Caki2 (cell line): ENCODE measurements at places on chromosomes 7 and 10.

DNA sequence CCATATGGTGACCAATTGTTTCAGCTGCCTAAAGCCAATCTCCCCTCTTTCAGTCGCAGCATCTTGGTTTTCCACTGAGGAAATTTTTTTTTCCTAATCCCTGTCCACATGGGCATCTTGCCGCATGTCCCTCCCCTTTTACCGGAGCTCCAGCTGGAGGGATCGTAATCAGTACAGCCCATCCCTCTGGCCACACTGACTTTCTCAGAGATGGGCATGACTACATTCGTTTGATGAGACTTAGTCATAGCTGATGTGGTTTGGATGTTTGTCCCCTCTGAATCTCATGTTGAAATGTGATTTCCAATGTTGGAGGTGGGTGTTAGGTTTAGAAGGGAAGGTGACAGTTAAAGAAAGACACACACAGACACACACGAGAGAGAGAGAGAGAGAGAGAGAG lies 186.8 kb upstream of the CXCL12 start:
- DNase-seq, result no peak

DNA sequence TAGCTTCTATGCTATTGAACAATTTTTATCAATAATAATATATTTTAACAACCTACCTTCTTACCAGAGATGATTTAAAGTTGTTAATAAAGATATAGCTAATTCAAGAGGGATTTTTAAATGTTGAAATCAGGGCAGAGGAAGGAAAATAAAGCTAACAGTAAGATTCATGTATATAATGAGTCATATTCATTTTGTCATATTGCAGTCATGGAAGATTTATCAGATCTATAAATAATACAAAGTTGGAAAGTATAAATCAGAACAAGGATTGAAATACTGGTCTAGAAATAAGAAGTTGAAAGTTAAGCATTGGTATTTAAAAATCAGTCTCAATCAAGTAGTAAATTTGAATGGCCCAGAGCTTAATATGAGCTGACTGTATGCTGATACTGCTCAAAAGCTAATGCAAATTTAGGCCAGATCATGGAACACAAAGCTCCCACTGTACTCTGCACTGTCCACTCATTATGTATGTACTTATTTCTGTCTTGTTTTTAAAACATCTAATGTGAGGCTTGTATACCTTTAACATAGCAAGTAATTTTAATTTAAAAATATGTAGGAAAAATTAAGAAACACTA lies 196.9 kb downstream of the ZEB1 start:
- DNase-seq, result no peak

DNA sequence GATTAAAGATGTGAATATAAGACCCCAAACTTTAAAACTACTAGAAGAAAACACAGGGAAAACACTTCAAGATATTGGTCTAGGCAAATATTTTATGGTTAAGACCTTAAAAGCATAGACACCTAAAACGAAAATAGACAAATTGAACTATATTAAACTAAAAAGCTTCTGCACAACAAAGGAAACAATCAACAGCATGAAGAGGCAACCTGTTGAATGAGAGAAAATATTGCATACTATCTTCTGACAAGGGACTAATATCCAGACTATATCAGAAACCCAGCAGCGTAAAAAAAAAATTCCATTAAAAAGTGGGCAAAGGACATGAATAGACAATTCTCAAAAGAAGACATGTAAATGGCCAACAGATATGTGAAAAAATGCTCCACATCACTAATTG lies 18.6 kb downstream of the PAPSS2 start:
- DNase-seq, result no peak

DNA sequence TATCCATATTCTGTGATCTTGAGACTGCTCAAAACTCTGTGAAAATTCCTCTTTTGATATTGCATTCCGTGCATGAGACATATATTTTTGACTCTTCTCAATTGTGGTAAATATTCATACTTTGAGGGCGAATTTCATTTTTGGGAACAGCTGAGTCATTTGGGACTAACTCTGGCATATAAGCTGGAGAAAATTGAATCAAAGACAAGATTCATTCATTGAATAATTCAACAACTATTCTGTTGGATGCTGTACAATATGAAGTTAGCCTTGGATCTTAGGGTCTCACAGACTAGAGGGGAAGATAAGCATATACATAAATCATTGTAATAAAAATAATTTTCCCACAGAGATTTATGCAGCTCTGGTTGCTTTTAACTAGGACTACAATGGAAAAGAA lies 183.2 kb upstream of the NEBL start:
- DNase-seq, result no peak

GRCh38 chr7:155941688-155942087 lies 129.4 kb upstream of the SHH start:
- DNase-seq, result no peak

GRCh38 chr10:3192856-3193635 lies 20.5 kb upstream of the PITRM1 start:
- DNase-seq, result peak; percentile 69

GRCh38 chr10:82452676-82453075 lies 577.7 kb downstream of the NRG3 start:
- no peak for DNase-seq

DNA sequence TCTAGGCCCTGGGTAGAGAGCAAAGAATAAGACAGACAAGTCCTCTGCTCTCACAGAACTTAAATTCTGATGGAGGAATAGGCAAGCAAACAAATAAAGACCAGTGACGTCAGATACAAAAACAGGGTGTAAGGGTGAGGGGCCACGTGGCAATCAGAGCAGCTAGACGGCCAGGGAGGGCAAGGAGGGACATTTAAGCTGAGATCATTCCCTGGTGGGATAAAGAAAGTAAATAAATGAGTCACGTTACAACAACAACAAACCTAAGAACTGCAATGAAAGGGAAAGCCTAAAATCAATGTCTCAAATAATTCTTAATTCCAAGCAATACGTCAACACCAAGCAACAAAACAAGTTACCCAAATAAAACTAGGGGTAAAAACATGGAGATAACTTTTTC lies 21.8 kb downstream of the STN1 start:
- peak; percentile 56 for DNase-seq

- no peak for DNase-seq
Measured at GRCh38 chr10:11294831-11295450, 277.3 kb downstream of the CELF2 start.

DNA sequence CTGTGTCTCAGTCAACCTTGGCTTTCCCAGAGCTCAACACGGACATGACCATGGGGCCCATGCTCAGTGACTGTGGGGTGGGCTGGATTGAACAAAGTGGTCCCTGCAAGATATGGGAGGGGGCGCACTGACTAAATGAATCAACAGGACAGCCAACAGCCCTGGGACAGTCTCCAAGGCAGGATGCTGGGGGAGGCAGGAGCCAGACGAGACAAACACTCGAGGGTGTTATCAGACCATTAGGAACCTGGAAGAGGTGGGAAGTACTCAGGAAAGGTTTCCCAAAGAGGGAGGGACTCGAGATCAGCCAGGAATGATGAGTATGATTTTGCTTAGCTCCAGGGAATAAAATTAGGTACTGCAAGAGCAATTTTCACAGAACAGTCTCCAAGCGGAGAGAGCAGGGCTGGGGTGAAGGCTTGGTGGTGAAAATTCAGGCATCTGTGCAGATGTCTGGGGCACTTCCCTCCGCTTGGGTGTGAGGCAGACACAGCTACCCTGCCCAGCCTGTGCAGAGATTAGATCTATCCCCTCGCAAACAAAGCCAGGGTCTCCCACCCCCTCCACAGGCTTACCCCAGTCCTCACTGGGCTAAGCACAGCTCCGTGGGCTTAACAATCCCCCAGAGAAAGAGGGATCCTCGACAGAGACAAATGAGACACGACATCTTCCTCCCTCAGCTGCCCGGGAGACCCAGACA lies 261.1 kb upstream of the ZMIZ1 start:
- DNase-seq, result no peak

DNA sequence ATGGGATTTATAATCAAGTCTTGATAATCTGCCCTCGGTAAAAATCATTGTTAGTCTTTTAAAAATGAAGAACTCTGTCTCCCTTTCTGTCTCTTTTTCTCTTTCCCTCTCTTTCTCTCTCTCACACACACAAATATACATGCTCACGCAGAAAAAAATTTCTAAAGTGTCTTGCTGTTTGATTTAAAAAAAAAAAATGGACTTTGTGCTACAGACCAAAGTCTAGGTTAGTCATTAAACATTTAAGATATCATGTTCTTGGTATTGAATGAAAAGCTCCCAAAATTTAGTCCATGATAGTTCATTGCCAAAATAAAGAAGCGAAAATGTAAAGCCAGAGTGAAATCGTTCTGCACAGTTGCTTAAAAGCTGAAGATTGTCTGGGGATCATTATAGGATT lies 665.8 kb downstream of the SORCS1 start:
- no peak for DNase-seq

DNA sequence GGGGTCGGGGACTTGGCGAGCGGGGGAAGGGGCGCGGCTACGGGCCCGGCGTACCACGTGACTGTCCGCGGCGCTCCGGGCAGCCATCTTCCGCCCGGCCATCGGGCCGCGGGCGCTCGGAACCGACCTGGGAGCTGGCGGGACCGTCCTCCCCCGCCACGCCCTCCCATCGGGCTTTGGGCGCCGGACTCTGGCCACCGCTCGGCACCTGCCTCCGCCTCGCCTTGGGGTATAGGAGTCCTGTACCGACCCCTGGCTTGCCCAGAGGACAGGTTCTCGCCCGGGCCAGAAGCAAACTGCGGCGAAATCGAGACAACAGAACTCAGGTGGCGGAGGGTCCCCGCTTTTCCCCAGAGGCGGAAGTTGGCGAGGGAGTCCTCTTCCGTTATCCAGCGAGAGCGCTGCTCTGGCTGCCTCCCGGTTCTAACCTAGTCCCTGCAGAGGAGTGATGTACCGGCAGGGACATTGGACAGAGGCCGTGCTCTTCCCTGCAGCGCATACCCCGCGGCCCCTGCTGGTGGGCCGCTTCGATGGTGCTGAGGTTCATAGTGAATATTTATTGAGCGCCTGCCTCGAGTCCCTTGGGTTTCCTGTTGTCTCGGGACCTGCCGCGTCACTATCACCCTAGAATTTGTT lies 1.2 kb upstream of the SGMS1 start:
- DNase-seq, result peak; percentile 93

- DNase-seq, result no peak
Measured at GRCh38 chr10:34629084-34629483, 186.0 kb downstream of the PARD3 start.

DNA sequence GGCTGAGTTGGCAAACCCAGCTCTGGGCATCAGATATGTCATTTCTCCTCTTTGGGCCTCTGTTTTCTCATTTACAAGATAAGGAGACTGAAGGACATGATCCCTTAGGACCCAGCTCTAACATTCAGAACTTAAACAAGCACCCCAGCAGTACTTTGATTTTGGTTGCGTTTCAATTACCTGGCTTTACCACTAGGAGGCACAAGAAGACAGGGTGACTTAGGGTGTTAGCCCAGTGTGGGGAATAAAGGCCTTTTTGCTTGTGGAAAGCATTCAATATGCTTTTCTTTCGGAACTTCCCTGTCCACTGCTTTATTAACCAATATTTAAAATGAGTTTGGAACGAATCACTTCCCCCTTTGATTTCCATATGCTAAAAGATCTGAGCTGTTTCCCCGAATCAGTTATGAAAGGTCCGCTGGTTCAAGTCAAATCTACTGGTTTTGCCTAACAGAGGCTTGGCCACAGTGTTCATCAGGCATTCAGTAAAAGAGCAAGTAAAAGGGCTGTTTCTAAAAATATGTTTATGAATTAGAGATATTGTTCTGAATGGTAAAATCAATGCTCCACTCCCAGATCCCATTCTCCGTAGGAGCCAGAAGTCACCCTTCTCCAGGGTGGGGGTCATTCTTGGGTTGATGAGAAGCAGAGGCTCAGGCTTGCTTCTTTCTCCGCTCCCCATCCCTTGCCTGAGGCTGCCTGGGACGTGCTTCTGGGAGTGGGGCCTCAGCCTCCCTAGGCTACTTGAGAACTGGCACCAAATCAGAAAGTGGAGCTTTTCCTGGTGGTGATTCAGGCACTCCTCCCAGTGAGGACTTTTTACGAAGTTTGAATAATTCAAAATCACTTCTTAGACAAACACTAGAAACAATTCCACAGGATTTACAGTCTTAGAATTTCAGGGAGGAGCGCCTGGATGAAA lies 105.5 kb downstream of the MYOF start:
- peak; percentile 75 for DNase-seq

DNA sequence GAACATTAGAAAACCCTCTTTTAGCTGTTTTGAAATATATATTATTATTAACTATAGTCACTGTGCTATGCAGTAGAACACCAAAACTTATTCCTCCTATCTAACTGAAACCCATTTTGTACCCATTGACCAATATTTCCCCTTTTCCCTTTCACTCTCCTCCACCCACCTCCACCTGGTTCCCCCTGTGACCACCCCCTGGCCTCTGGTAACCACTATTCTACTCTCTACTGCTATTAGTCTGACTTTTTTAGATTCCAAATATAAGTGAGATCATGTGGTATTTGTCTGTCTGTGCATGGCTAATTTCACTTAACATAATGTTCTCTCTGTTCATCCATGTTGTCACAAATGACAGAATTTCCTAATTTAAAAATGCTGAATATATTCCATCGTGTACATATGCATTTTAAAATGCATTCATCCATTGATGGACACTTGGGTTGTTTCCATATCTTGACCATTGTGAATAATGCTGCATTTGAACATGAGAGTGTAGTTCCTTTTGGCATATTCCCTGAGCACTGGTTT lies 18.7 kb downstream of the TBC1D12 start:
- no peak for DNase-seq

DNA sequence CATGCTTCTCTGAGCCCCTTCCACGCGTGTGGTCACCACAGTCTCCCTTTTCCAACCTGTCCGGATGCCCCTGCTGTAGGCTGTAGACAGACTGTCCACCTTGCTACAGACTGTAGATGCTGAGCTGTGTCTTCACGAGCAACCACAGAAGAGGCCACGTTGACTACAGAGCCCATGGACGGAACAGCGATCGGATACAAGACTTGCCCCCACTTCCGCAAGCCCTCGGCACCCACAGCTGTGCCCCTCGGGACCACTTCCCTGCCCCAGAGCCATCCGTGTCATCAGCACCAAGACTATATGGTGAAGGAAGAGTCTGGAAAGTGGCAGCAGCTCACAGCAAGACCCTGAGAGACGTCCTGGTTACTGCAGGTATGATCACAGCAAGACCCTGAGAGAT lies 491.4 kb downstream of the DNAJB6 start:
- DNase-seq, result no peak

DNA sequence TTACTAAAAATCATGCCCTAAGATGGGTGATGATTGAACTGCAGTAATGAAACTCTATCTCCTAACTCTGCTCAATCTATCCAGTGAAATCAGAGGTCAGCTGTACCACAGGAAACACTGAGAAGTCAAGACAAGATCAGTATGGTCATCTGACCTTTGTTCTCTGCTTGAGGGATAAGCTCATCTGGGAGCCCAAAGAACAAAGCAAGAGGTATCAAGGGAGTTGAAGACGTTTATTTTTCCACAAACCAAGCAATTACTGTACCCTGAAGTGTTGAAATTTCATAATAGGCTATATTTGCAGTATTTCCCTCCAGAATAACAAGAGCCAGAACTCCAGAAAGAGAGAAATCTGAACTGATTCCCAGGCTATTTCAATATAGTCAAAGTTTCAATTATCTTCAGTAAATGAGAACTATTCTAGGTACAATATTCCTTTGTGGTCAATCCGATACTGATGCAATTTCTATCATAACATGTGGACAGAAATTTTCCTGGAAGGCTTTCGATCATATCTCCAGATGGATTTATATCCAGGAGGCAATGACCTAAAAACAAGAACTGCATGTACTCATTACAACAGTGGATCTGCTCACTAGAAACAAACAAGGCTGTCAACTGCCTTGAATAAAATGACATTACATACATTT lies 345.3 kb downstream of the TNS3 start:
- DNase-seq, result no peak

GRCh38 chr7:15284396-15284795 lies 277.4 kb downstream of the AGMO start:
- DNase-seq, result no peak

- no peak for DNase-seq
Measured at GRCh38 chr10:4719036-4719435, 107.0 kb upstream of the AKR1E2 start.
